Stimulated activated CD8-positive, alpha-beta memory T cell treated with anti-CD3 and anti-CD28 coated beads, Interleukin-15, amount 100 ng/mL, for 48 hours (primary cell): ENCODE measurements at places on chromosomes 4 and X.

- no peak for DNase-seq
Observed at GRCh38 chr4:109967798-109968520, 55.3 kb downstream of the EGF start.

DNA sequence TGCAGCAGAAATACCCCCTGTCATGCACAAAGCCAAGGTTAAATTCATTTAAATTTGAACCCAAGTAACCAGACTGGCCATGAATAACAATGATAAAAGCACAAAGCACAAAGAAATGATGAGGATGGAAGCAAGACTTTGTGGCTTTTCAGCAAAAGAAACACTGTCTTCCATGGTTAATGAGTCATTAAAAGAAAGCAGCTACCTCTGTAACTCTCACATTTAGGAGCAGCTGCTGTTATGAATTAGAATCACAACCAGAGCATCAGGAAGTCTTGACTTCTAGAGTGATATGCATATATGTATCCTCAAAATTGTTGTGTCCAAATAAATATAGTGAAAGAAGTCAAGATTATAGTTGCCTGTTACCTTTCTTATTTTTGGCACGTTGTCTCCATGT, 70.7 kb upstream of the RPS6KA6 start:
- DNase-seq, result no peak

GRCh38 chr4:83757121-83757621, 221.3 kb downstream of the GPAT3 start:
- DNase-seq, result no peak

GRCh38 chr4:87281603-87282002, 41.1 kb downstream of the HSD17B13 start:
- no peak for DNase-seq

DNA sequence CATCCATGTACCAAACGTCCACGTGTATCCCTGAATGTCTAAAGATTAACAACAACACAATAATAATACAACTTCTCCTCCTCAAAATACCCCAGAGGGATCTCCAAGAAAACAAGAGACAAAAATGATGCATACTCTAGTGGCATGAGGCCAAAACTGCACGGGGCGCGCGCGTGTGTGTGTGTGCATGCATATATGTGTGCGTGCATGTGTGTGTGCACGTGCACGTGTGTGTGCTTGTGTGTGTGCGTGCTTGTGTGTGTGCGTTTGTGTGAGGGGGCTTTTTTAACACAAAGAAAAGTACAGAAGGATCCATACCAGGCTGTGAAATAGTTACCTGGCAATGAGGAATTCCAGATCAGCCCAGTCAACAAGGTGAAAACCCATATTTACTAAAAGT, 48.5 kb downstream of the PRKX start:
- DNase-seq, result no peak

DNA sequence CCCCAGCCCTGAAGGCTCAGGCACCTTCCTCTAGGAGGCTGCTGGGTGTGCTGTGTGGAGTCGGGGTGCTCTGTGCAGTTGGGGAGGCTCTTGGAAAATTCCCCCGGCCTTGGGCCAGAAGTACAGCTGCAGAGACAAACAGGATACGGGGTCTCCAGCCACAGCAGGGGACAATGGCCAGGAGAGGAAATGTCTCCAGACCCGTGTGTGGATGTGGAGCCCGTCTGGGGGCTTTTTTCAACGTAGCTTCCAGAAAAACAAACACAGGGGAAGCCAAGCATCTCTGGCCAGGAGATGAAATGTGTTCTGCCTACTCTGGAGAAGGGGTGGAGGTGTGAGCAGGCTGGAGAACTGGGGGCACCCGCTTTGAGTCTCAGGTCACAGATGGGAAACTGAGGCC, 3.7 kb upstream of the SH3TC1 start:
- DNase-seq, result no peak

DNA sequence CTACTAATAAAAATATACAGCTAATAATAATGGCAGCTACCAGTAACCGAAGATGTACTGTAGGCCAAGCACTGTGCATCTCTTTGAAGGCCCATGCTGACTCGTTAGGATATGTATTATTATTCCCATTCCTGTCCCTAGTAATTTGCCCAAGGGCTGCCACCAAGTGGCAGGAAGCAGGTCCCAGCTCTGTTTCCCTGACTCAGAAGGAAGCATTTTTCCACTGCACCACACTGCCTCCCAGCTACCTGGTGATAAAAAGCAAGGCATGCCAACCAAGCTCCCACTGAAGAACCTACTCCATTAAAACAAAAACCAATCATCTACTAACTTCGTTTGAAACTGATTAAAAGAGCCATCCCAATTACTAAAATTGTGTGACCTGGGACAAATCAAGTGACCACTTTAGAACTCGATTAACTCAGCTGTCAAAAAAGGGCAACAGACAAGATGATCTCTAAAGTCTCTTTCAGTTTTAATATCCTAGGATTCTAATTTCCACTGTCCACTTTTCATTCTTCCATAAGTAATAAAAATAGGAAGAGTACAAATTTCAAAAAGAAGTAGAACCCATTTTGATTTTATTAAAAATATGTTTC, 24.3 kb upstream of the PGM2 start:
- no peak for DNase-seq

DNA sequence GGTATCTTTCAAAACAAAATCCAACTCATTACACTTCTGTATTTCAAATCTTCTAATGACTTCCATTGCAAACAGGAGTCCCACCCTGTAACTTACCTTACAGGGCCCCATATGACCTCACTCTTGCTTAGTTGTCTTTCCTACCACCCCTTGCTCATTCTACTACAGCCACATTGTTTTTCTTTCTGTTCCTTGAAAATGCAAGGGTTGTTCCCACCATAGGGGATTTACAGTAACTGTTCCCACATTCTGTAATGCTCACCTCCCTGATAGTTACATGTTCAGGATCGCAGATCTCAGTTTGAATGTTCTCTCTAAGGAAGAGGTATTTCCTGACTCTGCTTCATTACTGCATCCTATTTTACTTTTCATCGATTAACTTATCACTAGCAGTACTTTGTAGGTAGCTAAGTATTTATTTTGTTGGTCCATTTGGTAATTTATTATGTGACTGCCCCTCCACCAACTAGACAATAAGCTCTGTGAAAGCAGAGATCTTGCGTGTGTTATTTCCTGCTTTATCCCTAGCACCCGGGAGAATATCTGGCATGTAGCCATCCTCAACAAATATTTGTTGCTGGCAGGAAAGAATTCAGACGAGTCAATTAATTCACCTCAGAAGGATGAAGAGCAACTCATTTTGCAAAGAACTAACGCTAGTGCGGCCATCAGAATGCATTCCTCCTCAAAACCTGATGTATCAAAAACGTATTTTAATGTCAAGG, 21.4 kb downstream of the MAOB start:
- no peak for DNase-seq

DNA sequence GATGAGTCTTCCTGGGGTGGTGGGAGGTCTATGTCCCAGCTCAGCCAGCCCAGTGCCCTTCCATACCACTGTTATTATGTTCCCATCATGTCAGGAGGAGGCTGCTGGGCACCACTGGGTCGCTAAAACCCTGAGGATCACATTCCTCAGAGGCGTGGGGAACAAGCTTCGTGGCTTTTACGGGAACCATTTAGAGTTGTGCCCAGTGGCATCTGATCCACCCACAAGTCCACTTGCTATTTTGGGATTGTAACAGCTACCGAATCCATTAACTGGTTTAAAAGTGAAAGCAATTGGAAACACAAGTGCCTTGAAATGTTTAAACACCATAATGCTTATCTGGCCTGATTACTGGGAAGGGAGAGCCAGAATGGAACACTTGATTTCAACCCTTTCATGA, 13.1 kb upstream of the CCKAR start:
- no peak for DNase-seq

- no peak for DNase-seq
Observed at GRCh38 chrX:108396986-108397385, 41.2 kb downstream of the COL4A6 start.

DNA sequence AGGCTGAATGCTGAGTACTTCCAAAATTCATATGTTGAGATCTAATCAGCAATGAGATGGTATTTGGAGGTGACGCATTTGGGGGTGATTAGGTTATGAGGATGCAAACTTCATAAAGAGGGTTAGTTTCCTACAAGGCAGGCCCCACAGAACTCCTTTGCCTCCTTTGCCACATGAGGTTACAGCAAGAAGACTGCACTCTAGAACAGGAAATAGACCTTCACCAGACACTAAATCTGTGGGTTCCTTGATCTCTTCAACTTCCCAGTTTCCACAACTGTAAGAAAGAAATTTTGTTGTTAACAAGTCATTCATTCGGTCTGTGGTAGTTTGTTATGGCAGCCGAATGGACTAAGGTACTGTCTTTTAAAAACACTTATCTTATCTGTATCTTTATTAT, 681.9 kb upstream of the HS3ST1 start:
- no peak for DNase-seq

DNA sequence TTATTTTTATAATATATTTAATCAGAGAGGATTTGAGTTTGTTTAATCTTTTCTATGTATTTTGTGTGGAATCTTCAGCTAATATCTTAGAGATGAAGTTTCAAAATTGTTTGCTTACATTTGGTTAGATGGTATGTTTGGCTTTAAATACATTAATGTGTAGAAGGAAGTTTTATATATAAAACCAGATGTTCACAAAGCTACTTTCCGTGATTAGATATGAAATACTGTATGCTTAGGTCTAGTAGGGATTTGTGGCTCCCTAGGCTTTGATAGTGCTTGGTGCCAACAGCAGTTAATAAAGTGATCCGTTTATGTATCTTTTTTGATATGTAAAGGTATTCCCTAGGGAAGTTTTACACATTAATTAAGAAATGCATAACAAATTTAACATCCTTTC, 223.0 kb downstream of the ARHGAP10 start:
- no peak for DNase-seq

DNA sequence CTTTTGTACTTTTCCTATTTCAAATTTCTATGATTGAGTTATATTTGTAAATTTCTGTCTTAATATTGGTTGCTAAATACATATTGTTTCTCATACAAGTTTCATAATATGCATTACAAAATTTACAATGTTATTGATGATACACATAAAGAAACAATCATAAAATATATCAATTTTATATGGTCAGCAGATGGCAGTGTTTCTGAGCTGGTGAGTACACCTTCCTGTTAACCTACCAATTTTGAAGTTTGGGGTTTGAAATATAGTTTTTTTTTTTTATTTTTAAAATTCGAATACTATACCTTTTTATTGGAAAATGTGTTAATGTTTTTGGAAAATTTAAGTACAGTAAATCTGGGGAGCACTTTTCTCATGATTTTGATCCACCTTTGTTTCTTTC, 1953.1 kb upstream of the ADGRL3 start:
- no peak for DNase-seq

GRCh38 chrX:46572340-46572936, 1.1 kb upstream of the CHST7 start:
- peak; percentile 43 for DNase-seq
